CD8-positive, alpha-beta memory T cell (primary cell): ENCODE measurements at places on chromosomes 5 and 9.

GRCh38 chr9:123834218-123834888, 95.6 kb downstream of the DENND1A start:
- DNase-seq: no peak

GRCh38 chr9:136149337-136149736, 30.7 kb upstream of the TMEM250 start:
- no peak for DNase-seq

DNA sequence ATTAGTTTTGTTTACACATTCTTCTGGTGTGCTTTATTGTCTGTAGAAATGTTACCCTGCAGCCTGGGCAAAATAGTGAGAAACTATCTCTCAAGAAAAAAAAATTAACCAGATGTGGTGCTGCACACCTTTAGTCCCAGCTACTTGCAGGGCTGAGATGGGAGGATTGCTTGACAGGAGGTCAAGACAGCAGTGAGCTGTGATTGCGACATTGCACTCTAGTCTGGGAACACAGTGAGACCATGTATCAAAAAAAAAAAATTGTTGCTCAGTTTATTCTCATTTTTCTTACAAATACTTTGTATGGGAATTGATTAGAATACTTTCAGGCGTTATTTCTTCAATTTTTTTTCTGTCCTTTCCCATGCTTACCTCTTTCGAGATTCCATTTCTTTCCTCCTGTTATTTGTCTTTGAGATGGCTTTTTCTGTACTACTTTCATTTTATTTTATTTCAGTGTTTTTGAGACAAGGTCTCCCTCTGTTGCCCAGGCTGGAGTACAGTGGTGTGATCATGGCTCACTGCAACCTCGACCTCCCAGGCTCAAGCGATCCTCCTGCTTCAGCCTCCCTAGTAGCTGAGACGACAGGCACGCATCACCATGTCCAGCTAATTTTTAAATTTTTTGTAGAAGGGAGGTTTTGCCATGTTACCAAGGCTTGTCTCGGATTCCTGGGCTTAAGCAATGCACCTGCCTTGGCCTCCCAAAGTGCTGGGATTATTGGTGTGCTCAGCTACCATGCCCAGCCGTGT, 24.9 kb downstream of the TENT2 start:
- DNase-seq: no peak

DNA sequence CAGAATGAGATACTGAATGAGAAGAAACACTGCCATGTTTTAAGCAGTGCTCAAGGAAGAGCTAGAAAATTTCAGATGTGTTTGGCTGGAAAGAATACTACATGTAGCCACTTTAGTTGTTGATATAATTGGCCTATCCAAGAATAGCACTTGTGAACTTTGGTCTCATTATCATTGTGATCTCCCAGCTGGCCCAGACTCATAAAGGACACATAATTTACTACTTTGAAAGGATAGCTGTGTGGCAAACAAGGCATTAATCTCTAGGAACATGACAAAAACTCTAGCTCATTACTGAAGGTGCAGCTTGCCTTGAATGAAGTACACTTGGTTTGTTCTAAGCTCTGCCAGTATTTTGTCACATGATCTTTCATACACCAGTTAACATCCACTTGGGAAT, 356.3 kb downstream of the CSNK1G3 start:
- DNase-seq: no peak

DNA sequence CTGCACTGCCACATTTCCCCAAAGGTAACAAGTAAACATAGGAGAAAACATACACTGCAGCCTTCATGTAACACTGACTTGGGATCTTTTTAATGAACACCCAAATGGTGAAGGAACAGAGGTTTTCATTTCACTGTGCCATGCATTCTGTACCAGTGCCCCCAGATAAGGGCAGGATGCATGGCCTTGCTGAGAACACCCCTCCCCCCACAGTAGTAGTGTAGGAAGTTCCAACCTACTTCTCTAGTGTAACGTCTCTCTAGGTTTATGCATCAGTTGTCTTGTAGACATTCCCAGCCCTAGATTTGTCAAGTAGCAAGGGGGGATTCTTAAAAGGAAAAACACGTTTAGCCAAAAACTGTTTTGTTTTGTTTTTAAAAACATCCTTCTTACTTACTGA, 29.9 kb downstream of the MAP3K1 start:
- DNase-seq: no peak

GRCh38 chr5:6108981-6109825, 269.1 kb downstream of the MED10 start:
- DNase-seq: no peak

DNA sequence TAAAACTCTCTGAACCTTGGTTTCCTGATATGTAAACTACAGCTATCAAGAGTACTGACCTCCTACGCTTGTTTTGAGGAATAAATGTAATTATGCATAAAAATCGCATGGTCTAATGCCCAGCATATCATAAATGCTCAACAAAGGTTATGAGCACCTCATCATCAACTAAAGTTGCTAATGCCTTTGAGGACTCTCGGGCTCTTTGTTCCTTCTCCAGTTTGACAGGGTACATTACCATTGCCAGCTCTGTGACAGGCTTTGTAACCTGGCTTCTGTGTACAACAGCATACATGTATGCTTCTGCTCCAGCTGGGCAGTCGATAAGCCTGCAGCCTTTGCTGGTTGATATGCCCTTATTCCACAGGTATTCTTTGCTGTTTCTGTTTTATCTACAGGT, 95.2 kb downstream of the C9orf152 start:
- DNase-seq: no peak

- no peak for DNase-seq
Measured at GRCh38 chr5:31255041-31255440, 61.6 kb downstream of the CDH6 start.

- no peak for DNase-seq
Measured at GRCh38 chr5:77168161-77168878, 42.2 kb upstream of the PDE8B start.

DNA sequence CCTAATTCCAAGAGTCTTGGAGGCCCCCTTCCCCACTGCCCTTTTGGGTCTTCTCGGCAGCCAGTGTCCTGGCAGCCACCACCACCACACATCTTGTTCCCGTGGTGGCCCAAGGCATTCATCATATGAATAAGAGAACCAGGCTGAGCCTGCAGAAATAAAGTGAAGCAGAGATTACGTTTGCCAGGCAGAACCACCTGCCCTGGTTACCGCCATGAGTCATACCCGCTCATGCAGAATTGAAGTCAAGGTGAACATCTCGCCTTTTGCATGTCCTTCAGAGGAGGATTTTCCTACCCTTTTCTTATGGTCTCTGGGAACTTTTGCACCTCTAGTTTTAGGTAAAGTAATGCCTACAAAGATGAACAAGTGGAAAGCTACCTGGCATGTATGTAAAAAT, 119.5 kb upstream of the LMX1B start:
- DNase-seq: peak; percentile 13

DNA sequence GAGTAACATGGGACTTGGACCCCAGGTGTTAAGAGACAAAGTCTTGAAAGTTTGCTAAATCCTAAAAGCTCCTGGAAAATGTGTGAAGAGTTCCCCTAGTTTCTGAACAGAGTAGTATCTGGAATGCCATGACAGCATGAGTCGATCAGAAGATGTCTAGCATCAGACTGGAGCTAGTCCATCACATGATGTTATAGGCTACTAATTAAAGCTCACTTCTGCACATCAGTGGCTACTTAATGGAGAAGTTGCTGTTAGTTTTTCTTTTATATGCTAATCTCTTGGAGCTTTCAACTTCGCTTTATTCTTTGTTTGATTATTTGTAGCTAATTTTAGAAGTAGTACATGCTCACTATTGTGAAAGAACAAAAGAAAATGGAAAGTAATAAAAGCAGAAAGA, 471.3 kb upstream of the KLF4 start:
- DNase-seq: no peak

- DNase-seq: no peak
Measured at GRCh38 chr5:137648361-137648760, 87.5 kb downstream of the KLHL3 start.

- no peak for DNase-seq
Measured at GRCh38 chr5:157088342-157088990, 20.4 kb downstream of the HAVCR2 start.

- DNase-seq: no peak
Measured at GRCh38 chr5:59537961-59538749, 355.4 kb downstream of the PDE4D start.

DNA sequence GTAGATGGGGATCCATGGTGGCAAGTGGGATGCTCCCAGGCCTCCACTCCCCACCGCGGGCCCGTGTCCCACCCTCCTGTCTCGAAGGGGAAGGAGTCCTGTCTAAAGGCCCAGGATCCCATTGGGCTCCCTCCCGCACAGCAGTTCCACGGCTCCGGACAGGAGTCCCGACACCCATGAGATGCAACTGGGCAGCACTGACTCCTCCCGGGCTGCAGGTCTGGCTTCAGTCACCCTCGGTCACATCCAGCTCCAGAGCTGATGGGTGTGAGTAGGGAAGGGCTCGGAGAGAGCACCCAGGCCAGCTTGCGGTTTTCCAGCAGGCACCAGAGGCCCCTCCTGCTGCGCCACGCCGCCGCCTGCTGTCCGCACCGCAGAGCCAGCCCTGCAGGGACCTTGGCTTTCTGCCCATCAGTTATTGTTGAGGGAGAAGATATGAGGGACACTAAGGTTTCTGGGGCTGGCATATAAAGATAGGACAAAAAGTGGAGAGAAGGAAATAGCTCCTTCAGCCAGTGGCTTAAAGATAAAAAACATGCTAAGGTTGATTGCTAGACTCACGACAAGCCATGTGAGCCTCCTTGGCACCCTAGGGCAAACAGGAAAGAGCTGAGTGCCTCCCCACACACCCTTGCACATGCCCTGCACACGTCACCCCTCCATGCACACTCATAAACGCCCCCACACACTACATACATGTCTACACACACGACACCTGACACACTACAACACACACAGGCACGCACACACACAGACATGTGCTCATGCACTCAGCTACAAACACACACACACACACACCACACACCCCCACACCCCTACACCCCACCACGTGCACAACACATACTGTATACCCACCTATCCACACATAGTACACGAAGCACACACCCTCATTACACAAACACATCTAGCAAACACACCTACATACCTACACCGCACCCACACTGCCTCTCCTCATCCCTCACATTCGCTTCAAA, 79.0 kb downstream of the AK8 start:
- no peak for DNase-seq

DNA sequence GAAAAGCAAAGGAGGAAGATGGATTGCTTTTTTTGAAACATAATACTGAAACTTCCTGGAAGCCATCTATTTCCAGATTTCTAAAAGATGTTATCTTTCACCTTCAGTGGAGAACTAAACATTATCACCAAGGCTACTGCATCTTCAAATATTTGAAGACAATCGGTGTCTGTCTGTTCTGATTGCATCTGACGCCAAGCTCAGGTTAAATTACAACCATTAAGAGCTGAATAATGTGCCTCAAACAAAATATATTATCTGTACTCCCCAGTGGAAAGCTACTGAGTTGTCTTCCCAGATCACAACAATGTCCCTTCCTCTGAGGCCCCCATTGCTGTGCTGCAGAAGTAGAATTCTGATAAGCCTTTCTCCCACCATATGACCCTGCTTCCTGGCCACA, 342.3 kb downstream of the PLK2 start:
- no peak for DNase-seq

GRCh38 chr5:36105819-36106218, 39.1 kb upstream of the UGT3A2 start:
- no peak for DNase-seq

DNA sequence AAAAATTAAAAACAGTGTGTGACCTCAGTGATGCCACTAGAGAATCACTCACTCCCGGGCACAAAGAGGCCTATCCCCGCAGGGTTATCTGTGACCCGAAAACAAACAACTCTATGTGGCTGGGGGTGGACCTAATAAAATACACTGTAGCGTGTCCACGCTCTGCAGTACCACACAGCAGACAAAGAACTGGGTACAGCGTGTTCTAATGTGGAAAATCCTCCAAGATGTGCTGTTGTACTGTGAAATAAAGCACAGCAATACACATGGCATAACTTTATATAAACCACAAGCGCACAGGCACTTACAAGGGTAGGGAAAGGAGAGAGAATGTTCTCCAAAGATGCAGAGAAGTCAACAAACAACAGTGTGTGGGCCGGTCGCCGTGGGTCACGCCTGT, 8.1 kb upstream of the SLC34A1 start:
- no peak for DNase-seq

DNA sequence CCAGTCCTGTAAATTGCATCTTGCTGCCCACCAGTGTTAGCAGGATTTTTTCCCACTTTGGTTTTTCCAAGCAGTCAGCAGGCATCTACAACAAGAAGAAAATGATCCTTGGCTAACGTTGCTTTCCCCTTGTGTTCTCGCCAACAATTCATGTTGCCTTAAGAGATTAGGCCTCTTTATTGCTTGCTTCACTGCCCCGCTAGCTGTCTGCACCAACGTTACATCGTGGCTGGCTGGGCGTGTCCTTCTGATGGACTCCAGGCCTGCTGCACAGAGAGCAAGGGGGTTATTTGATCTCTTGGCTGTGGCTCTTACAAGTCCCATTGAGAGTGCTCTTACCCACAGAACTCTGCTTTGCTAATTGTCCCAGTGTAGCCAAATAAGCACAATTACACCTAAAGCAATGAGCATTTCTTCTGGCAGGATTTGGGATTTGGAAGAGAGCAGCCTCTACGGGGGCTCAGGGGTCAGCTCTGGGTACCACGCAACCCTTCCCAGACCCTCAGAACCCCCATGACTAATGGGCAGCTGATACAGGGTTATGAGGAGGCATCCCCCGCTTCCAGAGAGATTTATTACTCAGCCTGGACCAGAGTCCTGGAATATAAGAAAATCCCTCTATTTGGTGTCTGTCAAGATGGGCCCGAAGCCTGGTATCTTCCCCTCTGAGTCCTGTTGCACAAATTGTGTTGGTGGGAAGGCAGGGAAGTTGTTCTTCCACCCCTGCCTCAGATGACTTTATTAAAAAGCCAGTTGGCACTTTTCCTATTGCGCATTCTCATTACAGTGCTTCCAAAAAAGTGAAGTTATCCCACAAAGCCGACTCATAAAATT, 17.6 kb downstream of the DCANP1 start:
- no peak for DNase-seq

DNA sequence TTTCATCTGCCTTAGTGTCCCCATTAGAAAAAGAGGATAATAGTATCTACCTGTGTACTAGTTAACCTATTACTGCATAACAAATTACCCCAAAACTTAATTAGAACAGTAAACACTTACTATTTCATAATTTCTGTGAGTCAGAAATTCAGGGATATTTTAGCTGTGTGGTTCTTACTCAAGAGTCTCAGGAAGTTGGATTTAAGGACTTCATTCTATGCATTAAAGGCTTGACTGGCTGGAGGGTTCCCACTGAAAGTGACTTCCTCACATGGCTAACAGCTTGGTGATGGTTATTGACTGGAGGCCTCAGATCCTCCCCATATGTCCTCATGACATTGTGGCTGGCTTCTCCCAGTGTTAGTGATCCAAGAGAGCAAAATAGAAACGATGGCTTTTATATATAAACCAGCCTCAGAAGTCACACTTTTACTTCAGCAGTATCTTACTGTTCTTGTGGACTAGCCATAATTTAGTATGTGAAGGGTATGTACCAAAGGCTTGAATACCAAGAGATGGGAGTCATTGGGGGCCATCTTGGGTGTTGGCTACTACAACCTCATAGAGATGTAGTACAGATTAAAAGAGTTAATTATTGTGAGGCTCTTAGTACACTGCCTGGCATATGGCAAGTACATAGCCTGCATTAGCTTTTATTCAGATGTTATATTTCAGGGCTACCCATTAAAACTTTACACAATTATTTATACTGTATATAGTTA, 9.9 kb downstream of the RAD23B start:
- no peak for DNase-seq

GRCh38 chr5:173622183-173623047, 6.0 kb upstream of the BOD1 start:
- no peak for DNase-seq

GRCh38 chr9:135289081-135289491, 190.5 kb upstream of the PPP1R26 start:
- DNase-seq: no peak

GRCh38 chr5:1241509-1242080, 16.4 kb downstream of the SLC6A18 start:
- DNase-seq: no peak
